ENCODE measurements at places on chromosomes 2 and 18.

DNA sequence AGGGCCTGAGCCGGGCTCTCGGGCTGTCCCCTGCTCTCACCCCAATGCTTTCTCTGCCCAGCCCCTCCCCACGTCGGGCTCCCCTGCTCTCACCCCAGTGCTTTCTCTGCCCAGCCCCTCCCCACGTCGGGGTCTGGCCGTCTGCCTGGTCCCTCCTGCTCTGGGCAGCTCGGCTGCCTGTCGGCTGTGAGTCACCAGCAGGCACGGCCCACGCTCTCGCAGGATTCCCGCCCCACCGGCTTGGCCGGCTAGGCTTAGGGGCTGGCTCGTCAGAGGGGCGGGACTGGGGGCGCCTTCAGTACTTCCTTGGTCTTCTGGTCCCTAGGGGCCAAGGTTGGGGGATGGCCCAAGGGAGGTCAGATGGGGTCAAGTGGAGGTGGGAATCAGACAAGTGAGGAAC is 3.3 kb downstream of the BOK start:
- no peak for DNase-seq

DNA sequence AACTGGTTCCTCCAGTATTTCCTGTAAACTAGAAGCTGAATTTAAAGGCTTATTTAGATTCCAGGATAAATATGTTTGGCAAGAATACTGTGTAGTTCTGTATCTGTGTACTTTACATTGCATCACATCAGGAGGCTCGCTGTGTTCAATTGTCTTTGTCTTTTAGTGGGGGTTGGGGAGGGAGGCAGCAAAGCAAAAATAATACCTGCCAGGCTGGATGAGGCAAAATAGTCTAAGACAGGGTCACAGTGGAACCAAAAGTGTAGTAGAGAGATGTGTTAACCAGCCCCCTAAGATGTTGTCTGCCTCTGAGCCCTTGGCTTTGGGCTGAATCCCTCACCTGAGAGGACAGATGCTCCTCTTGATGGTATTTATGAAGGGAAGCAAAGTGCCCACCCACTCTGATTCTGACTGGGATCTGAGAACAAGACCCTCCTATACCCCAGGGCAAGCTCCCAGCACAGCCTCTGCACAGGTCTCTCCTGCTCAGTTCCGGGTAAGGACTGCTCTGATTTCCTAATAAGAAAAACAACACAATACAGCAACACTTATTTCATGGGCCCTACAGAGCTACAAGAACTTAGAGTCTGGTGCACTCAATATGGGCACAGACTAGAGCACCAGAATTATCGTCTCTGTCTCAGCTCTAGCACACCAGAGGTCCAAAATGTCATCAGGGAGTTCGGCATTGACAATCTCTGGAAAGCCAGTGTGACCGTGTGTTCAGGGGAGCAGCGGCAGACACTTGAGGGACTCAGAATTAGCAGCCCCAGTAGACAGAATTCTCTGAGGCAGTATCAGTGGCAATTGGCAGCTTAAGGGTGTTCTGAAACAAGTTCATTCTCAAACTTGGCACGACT is 7.2 kb upstream of the AFTPH start:
- no peak for DNase-seq

DNA sequence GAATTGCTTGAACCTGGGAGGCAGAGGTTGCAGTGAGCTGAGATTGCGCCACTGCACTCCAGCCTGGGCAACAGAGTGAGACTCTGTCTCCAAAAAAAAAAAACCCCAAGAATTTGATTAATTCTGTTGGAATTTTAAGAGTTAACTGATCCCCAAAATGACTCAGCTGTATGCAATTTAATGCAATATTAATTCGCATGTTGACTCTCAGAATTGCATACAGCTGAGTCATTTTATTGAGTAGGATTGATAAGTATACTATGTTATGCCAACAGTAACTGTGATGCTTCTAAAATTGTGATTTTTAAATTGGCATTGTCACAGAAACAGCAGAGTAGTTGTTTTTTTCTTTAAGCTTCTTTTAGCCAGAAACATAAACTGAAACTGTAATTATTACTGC is 19.6 kb downstream of the MSH2 start:
- DNase-seq, result no peak

DNA sequence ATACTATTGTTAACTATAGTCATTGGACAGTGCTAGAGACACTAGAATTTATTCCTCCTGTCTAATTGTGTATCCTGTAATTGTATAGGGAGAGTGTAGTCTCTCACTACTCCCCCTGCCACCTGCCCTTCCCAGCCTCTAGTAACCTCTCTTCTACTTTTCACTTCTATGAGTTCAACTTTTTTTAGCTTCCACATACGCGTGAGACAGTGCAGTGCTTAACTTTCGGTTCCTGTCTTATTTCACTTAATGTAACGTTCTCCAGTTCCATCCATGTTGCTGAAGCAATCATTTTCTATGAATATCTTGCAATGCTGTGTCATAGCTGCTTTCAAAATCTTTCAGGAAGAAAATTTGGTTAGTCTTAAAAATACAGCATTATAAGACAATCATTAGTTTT is 22.8 kb upstream of the RUFY4 start:
- no peak for DNase-seq

- DNase-seq, result no peak
Observed at GRCh38 chr2:222891890-222892289, 31.1 kb downstream of the ACSL3 start.

DNA sequence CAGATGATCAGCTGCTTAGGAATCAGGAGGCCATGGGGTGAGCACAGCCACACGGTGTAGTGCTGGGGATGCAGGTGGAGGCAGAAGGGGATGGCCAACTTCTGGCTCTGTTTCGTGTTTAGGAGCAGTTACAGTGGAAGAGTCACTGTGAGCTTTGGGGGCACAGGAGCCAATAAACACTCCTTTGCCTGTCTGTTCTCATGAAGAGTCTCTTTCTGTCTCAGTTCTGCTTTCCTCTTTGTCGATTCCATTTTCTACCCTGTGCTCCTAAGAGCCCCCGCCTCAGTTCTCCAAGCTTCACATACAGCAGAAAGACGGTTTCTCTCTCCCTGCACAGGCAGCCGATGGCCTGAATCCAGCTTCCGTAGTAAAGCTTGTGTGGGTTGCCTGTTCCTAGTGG is 21.0 kb upstream of the RRM2 start:
- no peak for DNase-seq

- DNase-seq, result no peak
Observed at GRCh38 chr2:85600951-85601770, 1.3 kb downstream of the TMEM150A start.

DNA sequence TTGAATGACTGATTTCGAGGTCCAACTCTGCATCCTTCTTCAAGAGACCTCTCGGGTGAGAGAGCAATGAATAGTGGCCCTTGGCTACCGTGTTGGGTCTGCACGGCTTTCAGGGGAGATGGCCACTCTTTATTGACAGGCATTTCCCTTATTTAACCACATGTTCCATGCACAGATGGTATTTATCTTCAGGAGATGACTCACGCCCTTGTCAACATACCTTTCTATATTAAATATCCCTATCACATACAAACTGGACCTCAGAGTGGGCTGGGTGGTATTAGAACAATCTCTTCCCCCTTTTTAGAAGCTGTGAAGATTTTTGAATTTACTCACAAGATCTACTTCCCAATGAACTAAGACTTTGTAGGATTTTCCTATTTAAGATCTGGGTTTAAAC is 109.6 kb upstream of the CDC42EP3 start:
- no peak for DNase-seq

DNA sequence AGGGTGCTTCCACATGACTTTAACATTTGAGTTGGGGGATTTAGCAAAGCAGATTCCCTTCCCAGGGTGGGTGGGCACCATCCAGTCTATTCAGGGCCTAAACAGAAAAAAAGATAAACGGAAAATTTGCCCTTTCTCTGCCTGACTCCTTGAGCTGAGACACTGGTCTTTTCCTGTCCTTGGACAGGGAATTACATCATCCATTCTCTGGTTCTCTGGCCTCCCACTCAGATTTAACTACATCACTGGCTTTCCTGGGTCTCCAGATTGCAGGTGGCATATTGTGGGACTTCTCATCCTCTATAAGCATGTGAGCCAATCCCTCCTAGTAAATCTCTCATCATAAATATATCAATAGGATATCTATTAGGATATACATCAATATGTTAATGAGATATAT is 25.8 kb downstream of the CAPN13 start:
- DNase-seq, result no peak

DNA sequence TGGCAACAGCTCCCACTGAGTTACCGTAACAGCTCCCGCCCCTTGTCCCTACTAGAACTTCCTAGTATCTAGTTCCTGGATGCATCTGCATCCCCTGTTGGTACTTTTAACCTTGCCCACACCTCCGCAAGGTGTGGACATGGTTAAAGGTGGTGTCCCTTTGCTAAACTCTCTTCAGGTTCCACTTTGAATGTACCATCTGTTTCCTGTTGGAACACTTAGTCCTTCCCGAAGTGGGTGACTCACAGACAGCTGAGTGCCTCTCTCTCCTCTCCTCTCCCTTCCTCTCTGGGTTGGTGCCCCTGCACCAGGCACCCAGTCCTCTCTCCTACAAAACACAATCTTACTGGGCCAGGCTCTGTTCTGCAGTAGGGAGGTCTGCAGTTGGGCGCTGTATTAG is 19.6 kb upstream of the REL start:
- no peak for DNase-seq

- no peak for DNase-seq
Observed at GRCh38 chr2:173970516-173970924, 5.3 kb upstream of the SP3 start.

DNA sequence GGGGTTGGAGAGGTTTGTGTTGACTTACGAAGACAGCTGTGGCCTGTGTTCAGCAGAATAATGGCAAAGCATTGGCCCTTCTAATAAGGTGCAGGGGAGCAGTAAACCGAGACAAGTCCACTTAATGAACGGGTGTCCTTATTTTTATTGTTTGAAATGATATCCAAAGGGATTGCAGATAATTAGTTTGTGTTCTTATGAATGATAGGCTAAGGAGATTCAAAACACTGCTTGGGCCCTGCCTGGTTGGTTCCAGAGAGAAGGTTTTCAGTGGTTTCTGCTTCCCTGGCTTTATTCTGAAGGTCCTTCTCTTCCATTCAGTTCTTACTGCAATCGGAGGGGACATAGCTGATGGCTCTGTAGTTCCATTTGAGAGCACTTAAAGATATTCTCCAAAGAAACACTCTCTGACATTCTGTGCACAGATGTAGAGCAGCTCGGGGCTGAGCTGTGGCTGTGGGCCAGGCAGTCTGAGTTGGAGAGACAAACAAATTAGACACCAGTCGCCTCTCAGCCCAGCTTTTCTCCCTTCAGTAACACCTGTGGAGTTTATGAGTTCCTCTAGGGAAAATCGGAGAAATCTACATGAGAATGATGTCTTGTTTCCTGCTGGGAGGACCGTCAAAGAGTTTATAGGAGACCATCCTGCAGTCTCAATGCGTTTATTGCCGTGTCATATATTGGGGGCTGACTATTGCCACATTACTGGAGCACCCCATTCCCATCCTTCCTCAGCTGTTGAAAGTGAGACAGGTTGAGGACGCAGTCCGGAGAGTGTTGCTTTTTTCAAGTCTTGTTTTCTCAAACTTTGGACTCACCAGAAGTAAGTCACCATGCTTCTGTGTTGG is 6.5 kb downstream of the GREB1 start:
- DNase-seq, result no peak

DNA sequence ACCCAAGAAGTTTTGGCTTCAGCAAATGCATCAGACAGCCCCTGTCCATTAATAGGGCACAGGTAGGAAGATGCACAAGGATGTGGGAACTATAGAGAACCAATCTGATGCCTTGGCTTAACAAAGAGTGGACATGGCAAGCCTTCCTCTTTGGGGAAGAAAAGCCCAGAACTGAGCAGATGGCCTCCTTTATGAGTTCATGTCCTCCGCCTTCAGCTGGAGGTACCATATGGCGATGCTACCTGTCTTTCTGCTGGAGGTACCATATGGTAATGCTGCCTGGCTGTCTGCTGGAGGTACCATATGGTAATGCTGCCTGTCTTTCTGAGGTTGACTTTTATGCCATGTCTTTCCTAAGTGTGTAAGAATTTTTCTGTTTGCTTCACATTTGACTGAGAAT is 6.0 kb downstream of the RETREG2 start:
- DNase-seq, result no peak

- DNase-seq, result no peak
Observed at GRCh38 chr2:10686176-10686730, 3.5 kb downstream of the NOL10 start.

DNA sequence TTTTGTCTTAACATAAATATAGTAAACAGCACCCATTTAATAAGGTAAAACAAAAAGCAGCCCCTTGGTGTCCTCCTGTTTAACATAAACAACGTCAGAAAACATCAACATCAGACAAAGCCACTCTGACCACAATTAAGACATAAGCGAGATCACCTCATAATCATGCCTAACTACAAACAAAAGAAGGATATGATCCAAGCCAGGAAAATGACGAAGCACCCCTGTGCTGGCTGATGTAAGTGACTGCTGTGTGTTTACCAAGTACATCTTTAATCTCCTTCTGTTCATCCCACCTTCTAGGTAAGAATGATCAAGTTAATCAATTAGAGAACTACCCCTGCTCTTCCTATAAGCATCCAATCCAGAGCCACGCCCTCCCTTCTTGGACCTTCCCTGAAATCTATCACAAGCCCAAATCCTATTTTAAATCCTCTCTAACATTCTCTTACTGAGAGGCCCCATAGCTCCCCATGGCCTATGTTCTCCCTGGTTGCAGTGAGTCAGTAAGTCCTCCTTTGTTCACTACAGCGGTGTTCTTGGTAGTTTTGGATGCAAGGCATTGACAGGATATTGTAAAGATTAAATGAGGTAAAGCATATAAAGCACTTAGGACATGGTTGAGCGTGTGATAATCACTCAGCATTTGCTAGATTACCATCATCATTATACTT is 424.2 kb downstream of the TSN start:
- DNase-seq, result no peak

GRCh38 chr2:43027097-43027873 is 199.1 kb downstream of the ZFP36L2 start:
- no peak for DNase-seq

DNA sequence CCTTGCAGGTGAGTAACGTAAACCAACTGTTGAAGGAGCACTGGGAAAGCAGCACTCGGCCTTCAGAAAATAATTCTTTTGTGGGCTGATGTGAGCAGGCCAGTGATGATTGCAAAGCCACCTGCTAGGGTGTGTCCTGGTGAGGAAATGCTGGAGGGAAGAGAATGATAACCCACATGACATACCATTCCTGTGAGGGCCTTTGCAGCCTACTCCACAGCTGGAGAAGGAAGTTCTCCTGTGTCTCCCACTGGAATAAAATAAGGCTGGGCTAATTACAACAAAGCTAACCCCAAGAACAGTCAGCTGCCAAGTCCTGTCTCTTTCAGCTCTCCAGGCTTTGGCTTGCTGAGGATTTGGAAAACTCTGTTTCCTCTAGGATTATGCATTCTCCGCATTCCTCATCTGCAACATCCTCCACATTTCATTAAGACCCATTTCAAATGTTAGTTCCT is 16.7 kb upstream of the DSG1 start:
- no peak for DNase-seq

GRCh38 chr2:127052771-127053691 is 53.9 kb downstream of the BIN1 start:
- DNase-seq, result no peak

Measured in activated CD4-positive, CD25-positive, alpha-beta regulatory T cell (primary cell).